ENCODE measurements at places on chromosomes 13 and 19.

DNA sequence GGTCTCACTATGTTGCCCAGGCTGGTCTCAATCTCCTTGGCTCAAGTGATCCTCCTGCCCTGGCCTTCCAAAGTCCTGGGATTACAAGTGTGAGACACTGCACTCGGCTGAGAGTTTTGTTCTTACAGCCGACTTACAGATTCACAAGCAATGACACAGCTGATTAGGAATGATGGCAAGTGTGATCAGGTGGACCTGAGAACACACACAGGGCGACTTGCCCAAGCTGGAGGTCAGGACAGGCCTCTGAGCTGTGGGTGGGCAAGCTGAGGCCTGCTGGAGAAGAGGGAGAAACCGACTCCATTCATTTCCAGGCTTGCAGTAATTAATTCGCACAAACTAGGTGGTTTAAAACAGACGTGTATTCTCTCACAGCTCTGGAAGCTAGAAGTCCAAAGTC, 8.1 kb upstream of the ATG4D start:
- DNase-seq: no peak

GRCh38 chr13:27403203-27403678, 21.2 kb upstream of the GTF3A start:
- DNase-seq: no peak

DNA sequence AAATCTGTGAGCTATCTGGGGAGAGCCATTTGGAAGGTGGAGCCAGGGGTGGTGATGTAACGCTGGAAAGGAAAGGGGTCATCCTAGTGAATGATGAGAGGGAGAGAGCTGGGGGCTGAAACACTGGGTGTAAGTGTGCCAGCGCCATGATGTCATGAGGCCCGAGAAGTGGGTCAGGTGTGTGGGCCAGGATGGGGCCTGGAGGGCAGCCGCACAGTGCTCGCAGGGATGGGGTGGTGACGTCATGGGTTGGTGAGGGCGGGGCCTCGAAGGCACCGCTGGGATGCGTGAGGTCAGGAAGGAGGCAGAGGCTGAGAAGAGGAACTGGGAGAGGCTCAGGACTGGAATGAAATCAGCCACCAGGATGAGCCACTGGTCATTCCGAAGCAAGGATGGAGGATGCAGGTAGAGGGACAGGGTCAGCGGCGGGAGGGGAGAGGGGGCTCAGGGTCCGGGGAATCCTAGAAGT, 4.4 kb downstream of the CCDC61 start:
- DNase-seq: no peak

DNA sequence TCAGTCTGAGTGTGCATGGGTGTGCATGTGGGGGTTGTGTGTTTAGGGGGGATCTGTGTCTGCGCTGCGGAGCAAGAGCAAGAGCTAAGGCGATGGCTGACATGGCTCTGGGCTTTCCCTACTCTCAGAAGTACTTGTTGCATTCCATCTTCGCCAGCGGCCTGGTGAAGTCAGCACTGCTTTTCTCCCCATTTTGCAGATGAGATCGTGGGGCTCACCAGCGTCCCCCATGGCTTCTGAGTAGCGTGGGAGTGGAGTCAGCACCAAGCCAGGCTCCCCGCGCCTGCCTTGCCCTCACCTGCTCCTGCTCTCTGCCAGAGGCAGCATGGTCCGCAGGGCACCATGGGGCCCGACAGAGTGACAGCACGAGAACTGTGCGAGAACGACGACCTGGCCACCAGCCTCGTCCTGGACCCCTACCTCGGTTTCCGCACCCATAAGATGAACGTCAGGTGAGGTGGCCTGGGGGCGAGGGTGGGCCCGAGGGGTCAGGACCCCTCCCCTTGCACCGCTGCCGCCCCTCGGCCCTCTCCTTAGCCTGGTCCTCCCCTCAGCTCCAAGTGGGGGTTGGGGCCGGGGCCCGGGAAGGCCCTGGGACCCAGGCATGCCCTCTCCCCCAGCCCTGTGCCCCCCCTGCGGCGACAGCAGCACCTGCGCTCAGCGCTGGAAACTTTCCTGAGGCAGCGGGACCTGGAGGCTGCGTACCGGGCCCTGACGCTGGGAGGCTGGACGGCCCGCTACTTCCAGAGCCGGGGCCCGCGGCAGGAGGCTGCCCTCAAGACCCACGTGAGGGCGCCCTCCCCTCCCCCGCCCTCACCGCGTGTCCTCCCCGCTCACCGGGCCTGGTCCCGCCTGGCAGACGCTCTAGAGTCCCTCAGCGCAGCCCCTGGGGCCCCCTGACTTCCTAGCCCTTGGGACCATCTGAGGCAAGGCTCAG, 2.2 kb downstream of the KMT5C start:
- no peak for DNase-seq

DNA sequence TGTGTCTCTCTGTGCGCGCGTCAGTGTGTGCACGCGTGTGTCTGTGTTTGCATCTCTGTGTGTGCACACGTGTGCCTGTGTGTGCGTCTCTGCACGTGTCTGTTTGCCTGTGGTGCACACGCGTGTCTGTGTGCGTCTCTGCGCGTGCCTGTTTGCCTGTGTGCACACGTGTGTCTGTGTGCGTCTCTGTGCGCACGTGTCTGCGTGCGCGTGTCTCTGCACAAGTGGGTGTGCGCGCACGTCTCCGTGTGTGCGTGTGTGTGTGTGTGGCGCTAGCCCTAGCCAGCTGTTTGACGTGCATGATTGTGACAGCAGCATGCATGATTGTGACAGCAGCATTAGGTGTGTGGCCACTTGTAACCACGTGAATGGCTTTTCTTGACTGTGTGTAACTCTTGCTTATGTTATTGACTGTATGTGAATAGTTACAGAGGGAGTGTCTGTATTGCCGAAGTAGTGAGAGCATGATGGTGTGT, 31.1 kb downstream of the ZNF146 start:
- DNase-seq: no peak

DNA sequence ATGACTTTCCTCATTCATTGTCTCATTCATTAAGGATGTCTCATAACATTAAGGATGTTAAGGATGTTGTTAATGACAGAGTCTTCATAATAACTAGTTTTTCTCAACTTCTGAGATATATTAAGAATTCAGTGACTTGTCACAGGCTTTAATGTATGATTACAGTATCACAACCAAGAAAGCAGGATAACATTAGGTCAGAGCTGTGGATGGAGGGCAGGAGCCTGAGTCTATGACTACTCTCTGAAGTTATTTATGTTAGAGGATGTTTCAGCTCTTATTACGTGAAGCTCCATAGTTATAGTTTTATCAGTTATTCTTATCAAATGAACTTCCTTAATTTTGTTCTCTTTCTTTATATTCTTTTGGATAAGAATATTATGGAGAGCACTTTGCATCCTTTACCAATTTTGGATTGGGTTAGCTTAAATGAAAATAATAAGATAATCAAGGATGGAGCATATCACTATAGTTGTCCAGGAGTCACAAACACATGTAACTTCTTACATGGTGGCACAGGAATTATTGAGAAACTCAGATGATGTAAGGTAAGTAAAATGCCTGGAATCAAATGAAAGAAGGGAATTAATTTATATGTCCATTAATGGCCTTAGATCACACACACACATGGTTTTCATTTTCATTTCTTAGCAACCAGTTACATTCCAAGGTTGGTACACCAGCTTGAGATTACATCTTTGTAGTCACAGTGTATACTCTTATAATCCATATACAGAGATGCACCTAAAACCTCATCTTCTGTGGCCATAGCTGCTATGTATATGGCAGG, 57.0 kb downstream of the SLC10A2 start:
- DNase-seq: no peak

- no peak for DNase-seq
Observed at GRCh38 chr19:19356901-19357566, 36.4 kb downstream of the MAU2 start.

DNA sequence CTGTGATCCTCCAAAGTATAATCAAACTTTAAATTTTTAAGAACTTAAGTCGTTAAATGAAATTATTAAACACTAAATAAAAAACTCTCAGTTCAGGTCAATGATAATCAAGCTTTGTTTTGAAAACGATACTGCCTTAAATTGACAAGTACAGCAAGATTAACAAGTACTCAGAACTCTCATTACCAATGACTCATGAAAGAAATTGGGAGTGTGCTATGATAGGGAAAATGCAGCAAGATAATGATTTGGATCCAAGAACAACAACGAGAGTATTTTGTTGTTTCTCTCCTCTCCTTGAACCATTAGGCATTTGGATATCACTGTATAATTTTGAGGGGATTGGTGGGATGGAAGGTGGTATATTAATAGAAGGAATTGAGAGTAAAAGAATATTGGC, 10.2 kb downstream of the N4BP2L2 start:
- DNase-seq: no peak

DNA sequence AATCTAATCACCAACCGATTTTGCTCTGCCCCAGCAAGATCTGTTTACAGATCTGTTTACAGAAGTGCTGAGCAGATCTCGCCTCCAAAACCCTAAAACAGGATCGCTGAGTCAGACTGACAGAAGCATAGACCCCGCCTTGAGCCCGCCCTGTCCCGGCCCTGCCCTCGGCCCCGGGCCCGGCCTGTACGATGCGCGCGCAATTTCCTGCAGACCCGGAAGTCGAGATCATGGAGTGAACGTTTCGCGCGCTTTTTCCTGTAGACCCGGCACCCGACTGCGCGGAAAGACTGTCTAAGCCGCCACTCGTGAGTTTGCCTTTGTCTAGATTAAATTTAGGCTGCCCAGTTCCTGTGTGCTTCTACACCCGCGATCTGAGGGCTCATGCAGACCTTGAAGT, at the start of gene ZNF534:
Gene ZNF534 (plus strand): TSS at position 212 of the 400 bp plus-strand sequence. CDS start 2,327 bp downstream, outside the sequence.
- DNase-seq: no peak

DNA sequence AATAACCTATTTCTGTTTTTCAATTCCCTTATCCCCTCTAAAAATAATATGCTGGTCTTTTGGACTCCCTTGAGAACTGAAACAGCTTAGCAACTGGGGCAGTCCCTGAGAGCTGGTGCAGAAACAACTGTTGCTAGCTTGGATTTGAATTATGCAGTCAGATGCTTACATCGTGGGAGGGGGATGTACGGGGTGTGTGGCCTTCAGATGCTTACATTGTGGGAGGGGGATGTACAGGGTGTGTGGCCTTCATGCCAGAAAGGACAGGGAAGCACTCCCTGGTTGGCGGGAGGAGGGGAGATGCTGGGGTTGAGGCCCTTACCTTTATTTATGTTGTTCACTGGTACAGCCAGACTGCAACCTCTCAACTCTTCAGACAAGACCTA, 25.6 kb downstream of the LRCH1 start:
- DNase-seq: no peak

DNA sequence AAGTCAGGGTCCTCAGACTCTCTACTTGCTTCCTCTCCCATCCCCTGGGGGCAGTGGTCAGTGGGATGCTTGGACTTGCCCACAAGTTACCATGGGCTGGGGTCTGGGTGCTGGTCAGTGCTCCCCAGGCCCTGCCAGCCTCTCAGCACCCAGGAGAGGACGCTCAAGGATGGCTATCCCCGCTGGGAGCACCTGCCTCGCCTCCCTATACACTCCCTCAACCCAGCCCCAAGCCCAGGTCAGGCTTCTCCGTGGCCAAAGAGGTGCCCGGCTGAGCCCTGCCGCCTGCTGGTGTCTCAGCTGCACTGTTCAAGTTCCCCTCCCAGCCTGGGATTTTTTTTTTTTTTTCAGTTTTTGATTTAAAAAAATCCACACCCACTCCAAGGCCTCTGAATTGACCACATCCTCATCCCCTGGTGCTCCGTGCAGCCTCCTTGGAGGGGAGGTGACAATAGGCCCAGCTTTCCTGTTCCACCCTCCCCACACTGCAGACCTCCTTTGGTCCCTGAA, 10.8 kb downstream of the F2RL3 start:
- no peak for DNase-seq

DNA sequence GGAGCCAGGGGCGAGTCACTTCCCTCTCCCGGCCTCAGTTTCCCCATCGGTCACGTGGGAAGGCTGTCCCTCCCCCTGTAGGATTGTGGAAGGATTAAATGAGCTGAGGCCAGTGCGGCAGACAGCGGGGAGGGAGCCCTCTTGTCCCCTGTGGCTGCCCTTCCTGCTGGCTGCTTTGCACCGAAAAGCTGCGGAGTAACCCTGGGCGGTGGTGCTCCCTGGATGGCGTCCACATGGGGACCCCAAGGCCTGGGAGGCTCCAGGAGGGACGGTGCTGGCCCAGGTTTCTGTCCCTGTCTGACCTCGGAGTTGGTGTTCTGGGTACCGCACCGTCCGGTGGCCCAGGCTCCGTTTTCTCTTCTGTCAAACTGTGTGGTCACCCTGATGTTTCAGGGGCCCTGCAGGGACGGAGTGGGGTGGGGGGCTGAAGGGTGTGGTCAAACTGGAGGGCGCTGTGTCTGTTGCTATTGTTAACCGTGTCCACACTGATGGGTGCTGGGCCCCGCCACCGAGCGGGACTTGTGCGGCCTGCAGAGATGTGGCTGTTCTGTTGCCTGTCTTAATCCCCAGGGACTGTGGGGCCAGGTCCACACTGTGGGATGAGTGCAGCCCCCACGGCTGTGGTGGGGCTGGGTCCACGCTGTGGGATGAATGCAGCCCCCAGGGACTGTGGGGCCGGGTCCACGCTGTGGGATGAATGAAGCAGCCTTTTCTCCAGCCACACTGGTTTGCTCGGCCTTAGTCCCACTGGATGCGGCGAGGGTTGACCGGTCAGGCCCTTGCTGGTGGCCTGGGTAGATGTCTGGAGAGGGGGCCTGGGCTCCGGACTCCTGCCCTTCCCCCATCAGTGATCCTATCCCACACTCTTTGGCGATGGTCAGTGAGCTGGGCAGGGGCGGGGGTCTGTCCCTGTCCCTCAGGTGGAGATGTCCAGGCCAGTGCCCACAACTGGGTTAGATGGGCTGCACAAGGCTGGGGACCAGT, 6.9 kb downstream of the GNA11 start:
- no peak for DNase-seq

GRCh38 chr13:31043957-31044356, 111.5 kb downstream of the TEX26 start:
- no peak for DNase-seq

DNA sequence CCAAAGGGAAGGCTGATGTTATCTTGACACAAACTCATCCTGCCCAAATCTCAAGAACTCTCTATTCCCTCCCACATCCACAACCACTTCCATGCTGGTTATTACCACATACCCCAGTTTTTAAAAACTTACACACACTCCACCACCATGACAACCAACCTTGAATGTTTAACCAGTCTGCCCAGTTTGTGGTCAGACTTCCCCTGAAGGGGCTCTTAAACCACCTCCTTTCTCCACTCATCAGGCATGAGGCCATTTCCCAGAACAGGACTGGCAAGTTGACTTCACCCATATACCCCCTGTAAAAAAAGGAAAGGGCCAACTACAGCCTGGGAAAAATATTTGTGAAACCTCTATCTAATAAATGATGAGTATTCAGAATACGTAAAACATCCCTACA, 12.4 kb upstream of the ZSCAN4 start:
- no peak for DNase-seq

- no peak for DNase-seq
Observed at GRCh38 chr19:57362419-57362818, 932 bp upstream of the TRAPPC2B start.

- no peak for DNase-seq
Observed at GRCh38 chr13:73329355-73329754, 270.6 kb downstream of the KLF5 start.
